Activated gamma-delta T cell treated with anti-CD3 and anti-CD28 coated beads, Interleukin-2, amount 50 U/mL, for 16 hours (primary cell): ENCODE measurements at places on chromosomes 5 and 9.

DNA sequence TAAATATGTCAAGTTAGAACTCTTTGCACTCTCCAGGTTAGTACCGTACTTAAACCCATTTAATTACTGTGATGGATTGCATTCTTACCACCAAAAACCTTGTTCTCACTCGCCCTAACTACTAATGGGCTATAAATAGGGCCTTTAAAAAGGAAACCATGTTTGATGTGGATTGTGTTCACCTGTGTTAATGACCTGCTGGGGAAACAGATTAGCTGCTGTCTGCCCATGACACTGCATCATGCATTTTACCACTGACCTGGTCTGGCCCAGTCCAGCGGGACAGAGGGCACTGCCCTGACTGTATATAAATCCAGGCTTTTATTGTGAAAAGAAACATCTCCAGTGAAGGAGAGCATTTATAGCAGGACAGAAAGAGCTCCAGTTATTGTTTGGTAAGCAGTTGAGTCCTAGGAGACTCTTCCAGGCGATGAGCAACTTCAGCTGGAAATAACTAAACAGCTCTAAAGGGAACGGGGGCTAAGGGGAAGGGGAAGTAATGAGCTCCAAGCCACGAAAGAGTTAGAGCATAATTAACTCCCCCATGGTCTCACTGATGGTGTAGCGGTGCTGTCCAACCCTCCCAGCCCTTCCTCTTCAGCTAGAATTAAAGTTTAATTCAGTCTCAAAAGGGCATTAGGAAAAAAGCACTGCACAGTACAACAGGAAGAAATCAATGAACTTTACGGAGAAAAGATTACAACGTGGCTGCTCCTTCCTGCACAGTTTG is 303.1 kb downstream of the ENC1 start:
- DNase-seq: no peak

DNA sequence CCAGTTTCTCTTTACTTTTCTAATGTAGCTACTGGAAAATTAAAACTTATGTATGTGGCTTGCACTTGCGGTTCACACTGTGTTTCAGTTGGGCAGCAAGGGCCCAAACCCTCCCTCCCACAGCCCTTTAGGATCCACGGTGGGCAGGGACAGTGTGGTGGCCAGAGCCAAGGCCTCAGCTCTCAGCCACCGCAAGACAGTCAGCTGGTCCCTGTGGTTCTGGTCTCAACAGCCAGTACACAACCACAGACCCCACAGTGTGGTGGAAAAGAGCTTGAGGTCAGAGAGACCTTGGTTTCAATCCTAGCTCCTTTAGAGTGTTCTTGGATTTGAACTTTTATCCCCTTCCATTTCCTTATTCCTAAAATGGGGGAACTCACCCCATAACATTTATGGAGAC is 153.0 kb upstream of the SMIM23 start:
- no peak for DNase-seq

GRCh38 chr9:114418053-114418452 is 30.3 kb upstream of the AKNA start:
- DNase-seq: no peak

DNA sequence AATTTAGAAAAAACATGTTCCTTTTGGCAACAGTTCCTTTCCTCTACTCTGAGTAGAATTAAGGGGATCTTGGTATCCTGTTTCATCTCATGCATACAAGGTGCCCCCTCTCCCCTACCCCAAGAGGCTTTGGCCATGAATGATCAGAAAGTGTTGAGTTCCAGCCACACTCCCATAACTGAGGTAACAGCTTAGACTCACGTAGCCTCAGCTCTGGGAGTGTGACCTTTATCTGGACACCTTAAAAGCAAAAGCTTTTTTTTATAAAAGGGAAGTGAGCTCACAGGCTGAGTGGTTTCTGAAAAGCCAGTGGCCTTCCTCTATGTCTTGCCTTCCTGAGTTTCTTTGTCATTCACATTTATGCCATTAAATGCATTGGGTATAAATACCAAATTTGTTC is 900 bp upstream of the HAVCR2 start:
- DNase-seq: no peak

- no peak for DNase-seq
Measured at GRCh38 chr9:8825585-8826147, 1026.1 kb upstream of the DMAC1 start.

GRCh38 chr5:90983148-90983547 is 400.0 kb downstream of the ARRDC3 start:
- no peak for DNase-seq

DNA sequence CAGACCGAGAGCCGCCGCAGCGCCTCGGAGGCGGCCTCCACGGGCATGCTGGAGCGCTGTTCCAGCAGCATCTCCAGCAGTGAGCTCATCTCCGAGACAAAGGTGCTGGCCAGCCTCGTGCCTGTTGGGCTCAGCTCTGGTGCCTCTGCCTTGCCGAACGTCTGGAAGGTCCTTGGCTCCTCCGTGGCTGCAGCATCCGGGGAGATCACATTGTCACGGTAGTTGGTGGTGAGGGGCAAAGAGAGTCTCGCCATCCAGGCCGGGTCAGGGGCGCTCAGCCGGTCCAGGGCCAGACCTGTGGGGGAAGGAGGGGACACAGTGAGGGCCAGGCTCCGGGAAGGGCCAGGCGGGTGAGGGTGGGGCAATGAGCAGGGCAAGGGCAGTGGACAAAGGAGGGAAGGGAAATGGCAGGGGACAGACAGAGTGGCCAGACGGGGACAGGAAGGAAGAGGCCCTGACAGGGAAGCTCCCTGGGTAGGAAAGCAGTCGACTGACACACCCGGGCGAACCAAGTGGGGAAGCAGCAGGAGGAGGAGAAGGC is 12.4 kb downstream of the PCDH12 start:
- DNase-seq: no peak
